ENCODE measurements at places on chromosomes 12 and 14.

- no peak for DNase-seq
Observed at GRCh38 chr12:31533470-31533869, 57.5 kb downstream of the DENND5B start.

- no peak for DNase-seq
Observed at GRCh38 chr12:104049903-104050356, at the start of gene GLT8D2. TSS of gene GLT8D2 (minus strand) at chr12:104050187. CDS start at chr12:104019648, 30,539 bp downstream.

GRCh38 chr12:95169368-95169767, 47.9 kb downstream of the FGD6 start:
- no peak for DNase-seq

DNA sequence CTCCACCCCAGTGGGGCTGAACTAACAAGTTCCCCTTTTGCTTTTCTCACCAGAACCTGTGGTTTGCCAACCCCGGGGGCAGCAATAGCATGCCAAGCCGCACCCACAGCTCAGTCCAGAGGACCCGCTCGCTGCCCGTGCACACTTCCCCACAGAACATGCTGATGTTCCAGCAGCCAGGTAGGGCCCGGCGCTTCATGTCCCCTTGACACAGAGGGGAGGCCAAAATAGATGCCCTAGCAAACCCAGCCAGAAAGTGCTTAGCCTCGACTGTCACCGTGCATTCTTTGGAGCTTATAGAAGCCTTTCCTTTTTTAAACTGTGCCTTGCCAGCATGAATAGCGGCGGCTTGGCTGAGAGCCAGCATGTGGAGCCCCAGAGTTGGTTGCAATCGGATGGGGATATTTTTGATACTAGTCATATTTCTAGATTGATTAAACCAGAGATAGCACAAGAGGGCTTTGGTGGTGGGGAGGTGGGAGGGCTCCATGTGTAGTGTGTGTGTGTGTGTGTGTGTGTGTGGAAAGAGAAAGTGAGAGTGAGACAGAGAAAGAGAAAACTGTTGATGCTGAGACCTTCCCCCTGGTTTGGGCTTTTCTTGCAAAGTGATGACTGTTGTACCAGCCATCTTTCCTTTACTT, 126.1 kb downstream of the GCH1 start:
- peak; percentile 49 for DNase-seq

- DNase-seq: no peak
Observed at GRCh38 chr14:75562489-75562888, 15.9 kb upstream of the FLVCR2 start.

GRCh38 chr12:575948-576614, 87.2 kb downstream of the NINJ2 start:
- peak; percentile 86 for DNase-seq

GRCh38 chr12:43550831-43551271, 1.2 kb downstream of the ADAMTS20 start:
- DNase-seq: no peak

DNA sequence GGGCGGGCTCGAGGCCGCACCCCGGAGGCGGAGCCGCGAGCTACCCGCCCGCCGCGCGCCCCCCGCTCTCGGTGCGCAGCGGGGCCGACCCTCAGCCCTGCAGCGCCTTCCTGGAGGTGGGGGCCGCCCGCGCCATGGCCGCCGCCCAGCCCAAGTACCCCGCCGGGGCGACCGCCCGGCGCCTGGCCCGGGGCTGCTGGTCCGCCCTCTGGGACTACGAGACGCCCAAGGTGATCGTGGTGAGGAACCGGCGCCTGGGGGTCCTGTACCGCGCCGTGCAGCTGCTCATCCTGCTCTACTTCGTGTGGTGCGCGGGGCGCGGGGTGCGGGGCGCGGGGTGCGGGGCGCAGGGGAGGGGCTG, at the start of gene P2RX2:
Gene P2RX2, plus strand, starts transcription at position 94 of the 361 bp plus-strand sequence. Its CDS starts 41 bp downstream, at position 135.
- no peak for DNase-seq

DNA sequence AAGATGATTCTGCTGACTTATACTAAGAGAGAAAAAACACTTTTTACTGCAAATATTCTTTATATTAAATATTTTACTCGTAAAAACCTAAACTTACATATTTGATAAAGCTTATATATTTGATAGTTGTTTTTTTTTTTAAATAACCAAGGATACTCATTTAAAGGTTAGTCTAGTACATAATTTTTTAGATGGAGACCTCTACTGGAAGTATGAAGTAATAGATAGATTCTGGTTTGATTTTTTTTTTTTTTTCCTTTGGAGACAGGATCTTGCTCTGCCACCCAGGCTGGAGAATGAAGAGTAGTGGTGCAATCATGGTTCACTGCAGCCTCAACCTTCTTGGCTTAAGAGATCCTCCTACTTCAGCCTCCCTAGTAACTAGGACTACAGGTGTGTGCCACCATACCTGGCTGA, 16.4 kb downstream of the ARID2 start:
- DNase-seq: no peak

GRCh38 chr12:76755829-76756379, 8.0 kb upstream of the ZDHHC17 start:
- no peak for DNase-seq

DNA sequence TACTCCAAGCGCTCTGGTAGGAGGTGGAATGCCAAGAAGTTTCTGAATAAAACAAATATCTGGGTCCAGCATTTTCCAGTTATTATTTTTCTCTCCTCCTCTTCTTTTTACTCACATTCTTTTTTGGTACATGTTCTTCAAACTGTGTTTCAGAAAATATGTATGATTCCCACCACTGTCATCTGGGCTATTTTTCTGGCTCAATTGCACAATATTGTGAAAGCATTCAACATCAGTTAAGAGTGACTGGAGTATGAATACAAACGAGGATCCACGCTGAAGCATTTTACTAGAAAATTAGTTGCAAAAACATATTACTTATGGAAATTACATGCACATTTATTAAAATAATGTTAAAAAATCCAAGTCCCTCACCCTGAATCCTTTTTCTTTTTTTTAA, 61.5 kb downstream of the KCNMB4 start:
- DNase-seq: no peak

GRCh38 chr12:117151403-117152031, 38.8 kb downstream of the FBXO21 start:
- no peak for DNase-seq

DNA sequence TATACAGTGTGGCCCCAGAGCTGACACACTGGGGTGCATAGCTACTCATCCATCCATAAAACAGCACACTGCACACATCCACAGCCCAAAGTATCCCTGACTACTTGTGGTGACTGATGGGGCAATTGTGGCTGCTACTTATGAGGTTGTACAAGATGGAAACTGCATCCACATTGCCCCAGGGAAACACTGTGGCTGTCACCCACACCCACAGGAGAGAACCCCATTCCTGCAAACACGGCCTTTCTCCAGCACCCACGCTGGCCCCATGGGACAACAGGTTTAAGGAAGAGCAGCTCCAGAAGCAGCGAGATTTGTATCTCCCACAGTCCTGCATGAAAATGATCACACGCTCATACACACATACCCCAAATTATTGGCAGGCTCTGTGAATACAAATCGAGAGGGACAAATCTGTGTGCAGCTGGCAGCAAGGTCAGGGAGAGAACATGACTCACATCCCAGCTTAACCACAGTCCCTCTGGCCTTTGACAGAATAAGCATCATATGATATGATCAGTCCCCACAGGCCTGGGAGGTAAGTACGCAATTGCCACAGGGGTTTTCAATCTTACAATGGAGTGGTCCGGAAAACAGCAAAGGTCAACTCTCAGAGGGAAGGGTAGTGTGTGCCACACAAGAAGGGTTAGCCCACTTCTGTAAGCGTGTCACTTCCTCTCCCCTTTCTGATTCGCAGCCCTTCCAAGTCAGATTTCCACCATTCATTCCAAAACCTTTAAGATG, 61.9 kb downstream of the ESR2 start:
- DNase-seq: peak; percentile 36

GRCh38 chr14:59182641-59183040, 5.8 kb upstream of the DAAM1 start:
- DNase-seq: no peak

DNA sequence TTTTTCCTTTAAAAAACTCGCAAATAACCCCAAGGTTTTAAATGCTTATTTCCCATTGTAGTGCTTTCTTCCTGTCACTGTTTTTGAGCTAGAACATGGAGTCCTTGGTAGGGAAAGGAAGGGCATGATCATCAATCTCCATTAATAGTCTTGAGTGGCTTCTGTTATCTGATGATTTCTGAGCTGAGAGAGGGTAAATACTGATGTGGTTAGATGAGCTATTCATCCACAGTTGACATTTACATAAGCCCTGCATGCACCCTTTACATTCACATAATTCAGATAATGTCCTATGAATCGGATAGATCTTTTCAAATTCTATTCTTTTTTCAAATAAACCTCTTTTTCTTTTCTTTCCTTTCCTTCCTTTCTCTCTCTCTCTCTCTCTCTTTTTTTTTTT, 81.4 kb downstream of the NTN4 start:
- no peak for DNase-seq

GRCh38 chr14:75610834-75611233, 32.4 kb downstream of the FLVCR2 start:
- no peak for DNase-seq

DNA sequence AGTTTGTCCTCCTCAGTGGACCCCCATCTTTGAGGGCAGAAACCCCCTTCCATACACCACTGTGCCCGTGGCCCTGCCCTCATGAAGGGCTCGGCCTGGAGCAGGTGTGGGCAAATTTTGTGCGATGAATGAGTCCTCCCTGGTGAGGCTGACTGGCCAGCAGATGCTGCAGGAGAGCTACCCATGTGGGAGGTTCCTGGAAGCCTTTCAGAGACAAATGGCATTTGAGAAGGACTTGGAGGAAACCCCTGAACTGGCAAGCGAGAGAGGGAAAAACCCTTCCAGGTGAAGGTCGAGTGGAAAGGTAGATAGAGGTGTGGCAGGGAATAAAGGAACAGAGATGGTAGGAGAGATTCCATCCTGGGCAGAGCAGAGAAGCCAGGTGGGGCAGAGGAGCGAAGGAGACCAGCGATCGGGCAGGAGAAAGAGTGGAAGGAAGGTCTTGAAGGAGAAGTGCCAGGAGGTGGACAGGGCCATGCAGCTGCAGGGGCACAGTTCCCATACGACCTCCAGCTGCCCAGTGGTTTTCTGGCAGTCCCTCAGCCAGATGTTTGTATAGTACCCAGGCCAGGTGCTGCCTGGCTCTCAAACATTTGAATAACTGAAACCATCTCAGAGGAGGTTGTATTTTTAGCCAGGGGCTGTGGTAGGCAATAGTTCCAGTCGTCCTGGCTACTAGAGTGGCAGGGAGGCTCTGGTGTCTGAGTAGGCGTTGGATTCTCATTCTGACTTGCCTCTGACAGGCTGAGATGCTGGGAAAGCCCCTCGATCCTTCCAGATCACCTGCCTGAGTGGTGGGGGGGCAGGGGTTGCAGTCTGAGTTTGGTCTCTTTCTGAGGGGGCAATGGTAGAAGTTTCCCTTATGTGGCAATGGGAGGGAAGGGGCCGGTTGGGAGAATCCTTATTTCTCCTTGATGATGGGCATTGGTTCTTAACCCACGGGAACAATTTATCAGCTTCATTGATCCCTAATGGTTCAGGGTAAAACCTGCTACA, 40.1 kb downstream of the FBXL14 start:
- DNase-seq: no peak

DNA sequence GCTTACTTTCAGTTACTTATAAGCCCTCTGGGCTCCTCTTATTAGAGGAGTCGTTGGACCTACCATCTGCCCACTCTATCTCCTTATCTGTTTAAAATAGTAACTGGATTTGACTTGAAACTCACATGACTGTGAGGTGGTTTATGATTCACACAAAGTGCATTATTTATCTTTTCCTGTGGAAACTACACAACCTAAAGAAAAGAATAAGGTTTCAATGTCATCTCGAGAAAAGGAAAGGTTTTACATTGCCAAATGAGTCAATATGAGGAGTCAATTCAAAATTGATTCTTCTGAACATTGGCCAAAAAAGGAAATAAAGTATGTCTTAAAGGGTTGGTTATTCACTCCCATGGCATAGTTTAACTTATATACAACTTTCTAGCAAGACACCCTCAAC, 225.0 kb upstream of the G2E3 start:
- DNase-seq: no peak

DNA sequence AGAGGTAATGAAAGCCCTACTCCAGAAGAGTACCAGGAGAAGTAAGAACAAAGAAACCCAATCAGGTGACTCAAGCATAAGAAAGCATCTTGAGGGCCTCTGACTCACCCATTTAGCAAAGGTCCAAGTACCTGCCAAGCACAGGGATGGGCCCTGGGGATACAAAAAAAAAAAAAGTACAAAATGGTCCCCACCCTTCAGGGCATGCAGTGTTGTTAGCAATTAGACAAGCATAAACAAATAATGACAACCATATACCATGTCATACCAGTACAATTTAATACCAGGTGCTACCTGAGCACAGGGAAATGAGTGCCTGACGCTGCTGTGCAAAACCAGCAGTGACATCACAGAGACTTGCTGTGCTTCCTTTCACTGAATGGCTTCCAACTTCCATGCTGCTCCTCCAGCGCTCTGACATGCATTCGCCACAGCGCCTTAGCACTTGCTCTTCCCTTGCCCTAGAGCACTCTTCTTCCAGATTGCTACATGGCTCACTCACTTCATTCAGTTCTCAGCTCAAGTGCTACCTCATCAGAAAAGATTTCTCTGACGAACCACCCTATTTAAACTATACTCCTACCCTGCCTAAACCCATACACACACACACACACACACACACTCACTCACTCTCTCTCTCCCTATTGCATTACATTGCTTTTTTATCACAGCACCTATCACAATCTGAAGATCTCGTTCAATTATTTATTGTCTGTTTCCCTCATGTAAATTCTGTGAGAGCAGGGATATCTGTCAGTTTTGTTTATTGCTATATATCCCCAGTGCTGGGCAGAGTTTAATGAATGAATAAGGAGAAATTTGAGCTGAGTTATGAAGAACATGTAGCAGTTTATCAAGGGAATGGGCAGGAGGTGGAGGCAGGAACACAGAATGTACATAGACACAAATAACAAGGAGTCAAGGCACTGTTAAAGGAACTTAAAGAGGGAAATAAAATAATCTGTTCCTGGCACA, 12.9 kb upstream of the EPS8 start:
- DNase-seq: no peak

DNA sequence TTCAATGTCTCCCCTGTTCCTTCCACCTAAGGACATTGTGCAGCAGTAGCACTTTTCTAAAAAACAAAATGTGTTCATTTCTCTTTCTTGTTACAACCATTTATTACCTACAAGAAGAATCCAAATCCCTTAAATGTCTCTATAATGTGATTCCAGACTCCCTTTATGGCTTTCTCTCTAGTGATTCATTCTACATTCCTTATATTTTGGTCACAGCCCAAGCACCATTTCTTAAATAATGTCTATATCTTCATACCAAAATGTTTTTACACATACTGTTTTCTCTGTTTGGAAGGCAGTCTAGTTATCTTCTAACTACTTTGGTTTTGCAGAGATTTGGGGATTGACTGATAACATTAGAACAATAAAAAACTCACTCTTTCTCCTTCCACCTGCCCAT, 1037.3 kb upstream of the FLRT2 start:
- DNase-seq: no peak

- DNase-seq: no peak
Observed at GRCh38 chr14:68359837-68360552, 432.9 kb downstream of the ZFP36L1 start.

GRCh38 chr12:93115646-93116045, 186.6 kb upstream of the EEA1 start:
- DNase-seq: no peak

- no peak for DNase-seq
Observed at GRCh38 chr12:93938317-93938716, 210.1 kb upstream of the PLXNC1 start.

GRCh38 chr12:13005649-13006048, 5.6 kb upstream of the HEBP1 start:
- DNase-seq: peak; percentile 82

GRCh38 chr14:68733086-68733914, 59.6 kb downstream of the ZFP36L1 start:
- DNase-seq: no peak

GRCh38 chr12:5305425-5305824, 126.5 kb upstream of the NTF3 start:
- no peak for DNase-seq

Data from left lobe of liver (tissue), 2 donors.